ENCODE measurements at places on chromosomes 11 and 22.

DNA sequence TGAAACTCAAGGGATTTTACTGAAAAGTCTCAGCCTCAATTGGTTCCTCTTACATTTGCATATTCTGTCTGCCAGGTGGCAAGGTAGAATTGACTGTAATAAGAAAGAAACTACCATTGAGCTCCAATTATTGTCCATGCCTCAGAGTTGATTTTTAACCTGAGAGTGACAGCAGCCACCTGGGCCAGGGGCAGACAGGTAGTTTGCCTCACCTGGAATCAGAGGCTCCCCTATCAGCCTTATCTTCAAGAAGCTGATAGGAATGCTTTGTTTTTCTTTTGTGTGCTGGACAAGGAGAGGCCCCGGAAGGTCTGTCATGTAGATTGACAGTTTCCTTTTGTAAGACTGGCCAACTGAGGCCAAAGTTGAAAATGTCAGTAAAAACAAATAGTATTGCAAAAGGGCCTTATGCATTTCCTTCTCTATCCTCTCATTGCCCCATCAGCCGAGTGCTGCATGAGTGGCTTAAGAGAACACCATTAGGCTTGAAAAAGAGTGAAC is 34.1 kb downstream of the CD44 start:
- DNase-seq = no peak

DNA sequence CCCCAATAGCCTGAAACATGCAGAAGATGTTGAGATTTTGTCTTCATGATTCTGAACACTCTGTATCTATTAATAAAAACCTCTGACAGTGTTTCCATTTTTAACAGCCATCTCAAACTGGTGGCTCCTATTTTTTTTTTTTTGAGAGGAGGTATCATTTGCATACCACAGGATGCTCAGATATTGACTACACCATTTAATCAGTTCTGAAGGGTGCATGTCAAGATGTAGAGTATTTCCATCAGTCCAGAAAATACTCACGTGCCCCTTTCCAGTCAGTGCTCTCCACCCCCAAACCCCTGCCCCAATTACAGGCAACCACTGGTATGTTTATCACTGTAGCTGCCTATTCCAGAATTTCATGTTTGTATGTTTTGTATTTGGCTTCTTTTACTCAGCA is 85.3 kb upstream of the SORL1-AS1 start:
- DNase-seq = no peak

DNA sequence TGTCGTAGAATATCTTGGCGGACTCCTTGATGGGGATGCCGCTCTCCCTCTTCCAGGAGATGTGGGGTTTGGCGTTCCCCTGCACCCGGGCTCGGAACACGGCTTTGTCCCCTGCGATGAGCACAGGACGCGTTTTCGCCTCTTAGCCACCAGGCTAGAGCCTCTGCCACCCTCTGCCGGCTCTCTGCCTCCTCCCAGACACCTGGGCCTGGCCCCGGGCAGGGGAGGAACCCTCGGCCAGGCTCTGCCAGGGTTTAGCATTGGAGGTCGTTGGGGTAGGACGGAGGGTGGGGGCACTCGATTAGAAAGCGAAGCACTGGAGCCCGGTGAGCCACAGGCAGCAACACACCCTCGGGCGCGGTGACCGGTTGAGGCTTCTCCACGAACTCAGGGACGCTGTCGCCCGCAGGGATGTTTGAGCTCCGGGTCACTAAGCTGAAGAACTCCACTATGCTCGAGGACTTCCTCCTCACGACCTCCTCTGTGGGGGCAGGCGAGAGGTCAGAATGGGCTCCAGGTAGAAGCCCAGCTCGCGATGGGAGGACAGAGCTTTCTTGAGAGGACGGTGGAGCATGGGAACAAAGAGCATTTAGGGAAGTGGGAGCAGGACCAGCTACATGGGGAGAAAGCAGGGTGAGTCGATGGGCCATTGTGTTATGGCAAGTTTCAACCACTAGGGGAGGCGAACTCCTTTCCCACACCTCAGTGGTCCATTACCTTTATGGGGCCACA is 4.3 kb downstream of the IGSF22 start:
- no peak for DNase-seq

GRCh38 chr11:10310301-10310841 is 5.5 kb downstream of the ADM start:
- no peak for DNase-seq

DNA sequence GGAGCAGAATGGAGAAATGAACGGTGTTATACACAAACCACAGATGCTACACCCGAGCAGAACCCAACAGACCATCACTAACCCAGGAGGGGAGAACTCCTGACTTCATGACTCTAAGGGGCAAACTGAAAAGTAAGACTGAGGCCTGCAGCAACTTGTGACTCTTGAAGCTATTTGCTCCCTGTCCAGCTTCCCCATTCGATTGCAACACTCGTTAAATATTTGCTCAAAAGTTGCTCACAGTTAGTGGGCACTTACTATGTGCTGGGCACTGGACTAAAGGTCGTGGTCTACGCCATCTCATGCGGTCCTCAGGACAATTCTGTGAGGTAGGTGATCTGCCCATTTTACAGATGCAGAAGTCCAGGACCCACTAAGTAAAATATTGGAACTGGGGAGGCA is 9.5 kb upstream of the ADA2 start:
- DNase-seq = no peak

- DNase-seq = no peak
Measured at GRCh38 chr11:68196219-68196618, 16.9 kb downstream of the KMT5B start.

DNA sequence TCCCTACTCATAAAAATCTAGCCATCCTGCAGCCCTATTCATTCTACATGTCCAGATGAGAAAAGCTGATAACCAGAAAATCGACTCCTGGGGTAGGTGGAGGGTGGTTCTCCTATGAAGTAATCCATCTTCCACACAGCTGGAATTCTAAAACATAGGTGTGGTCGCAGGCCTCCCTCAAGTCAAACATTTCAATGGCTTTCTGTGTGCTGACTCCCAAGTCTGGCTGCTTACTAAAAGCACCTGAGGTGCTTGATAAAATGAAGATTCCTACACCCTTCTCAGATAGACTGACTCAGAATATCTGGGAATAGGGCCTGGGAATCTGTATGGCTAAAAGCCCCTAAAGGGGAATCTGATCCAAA is 26.1 kb downstream of the IRAG1 start:
- DNase-seq = peak; percentile 65

DNA sequence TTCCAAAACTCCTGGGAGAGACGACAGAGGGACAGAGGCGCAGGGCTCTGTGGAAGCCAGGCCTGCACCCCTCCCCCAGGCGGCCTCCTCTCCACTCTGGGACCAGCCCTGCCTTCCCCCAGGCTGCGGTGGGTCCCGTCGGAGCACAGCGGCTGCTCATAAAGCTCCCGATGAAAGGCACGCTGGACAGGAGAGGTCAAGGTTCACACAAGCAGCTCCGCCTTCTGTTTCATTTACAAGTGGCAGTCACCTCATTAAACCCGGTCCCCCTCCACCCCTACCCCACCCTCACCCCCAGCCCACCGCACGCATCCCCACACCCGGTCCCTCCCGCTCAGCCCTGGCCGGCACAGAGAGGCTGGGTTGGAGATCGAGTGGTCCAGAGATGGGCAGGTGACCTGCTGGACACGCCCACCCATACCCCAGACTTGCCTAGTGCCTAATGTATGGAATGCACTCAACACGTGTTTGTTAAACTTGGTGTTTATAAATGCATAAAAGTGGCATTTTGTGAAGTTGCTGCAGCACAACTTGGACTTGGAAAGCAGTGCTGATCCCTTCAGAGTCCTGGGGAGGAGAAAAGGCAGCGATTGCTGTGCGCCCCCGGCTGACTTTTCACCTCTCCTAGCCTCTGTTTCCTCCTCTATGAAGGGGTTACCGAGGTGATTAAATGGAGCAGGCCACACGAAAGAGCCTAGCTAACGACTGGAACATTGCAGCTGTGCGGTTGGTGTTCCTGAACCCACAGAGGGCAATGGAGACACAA is 26.0 kb downstream of the RPUSD4 start:
- no peak for DNase-seq

DNA sequence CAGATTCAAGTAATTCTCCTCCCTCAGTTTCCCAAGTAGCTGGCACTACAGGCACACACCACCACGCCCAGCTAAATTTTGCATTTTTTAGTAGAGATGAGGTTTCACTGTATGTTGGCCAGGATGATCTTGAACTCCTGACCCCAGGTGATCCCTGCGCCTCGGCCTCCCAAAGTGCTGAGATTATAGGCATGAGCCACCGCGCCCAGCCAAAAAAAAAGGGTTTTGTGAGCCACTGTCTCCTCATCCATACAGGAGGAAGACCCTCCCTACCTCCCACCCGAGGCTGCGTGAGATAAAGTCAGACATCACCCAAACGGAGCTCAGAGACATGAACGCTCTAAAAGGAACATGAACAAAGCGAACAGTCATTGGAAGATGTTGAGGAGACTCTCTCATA is 745.7 kb downstream of the BRD1 start:
- DNase-seq = no peak

DNA sequence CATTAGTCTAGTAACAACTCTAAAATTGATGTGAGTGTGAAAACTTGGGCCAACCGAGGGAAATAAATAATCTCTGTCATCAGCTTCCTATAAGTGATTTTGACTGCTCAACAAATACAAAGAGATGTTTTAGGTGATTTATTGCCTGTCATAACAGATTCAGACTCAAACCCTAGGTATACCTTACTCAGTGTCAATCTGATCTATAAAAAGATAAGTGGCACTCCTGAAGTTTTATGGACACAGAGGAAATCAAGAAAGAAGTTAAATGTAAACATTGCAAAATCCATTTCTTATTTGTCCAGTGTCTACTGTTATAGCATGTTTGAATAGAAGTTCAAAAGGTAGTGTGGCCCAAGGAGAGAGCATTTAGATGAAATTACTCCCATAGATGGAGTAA is 30.4 kb upstream of the TYR start:
- DNase-seq = no peak

GRCh38 chr11:86593833-86594232 is 78.6 kb downstream of the ME3 start:
- DNase-seq = no peak

DNA sequence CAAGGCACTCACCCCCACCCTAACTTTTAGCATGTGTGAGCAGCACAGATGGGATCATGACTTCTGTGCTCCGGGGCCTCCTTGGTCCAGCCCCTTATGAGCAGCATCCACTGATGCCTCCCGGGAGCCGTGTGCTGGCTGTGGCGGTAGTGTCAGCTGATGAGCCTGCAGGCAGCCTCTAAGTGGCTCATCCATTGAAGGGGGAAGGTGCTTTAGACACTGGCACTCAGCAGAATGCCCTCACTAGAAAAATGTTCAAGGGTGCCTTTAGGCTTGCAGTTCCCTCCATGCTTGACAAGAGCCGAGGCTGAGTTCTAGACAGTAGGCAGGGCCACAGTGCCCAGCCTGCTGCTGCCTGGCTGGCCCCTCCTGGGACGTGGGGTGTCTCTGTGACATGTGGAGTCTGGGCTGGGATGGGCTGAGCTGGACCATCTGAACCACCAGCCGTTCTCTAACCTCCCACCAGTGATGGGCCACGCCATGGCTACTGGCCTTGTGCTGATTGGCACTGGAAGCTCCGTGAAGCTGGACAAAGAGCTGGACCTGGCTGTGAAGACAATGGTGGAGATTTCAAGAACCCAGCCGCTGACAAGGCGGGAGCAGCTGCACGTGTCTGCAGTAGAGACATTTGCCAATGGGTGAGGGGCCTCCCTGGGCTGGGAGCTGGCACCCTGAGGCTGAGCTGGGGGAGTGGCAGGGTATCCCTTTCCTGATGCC is 5.8 kb downstream of the TTC38 start:
- DNase-seq = no peak

GRCh38 chr11:6612213-6613041 is at the start of gene TAF10:
TSS of gene TAF10 (minus strand) at chr11:6612216. CDS start at chr11:6612189, 27 bp downstream.
- peak; percentile 75 for DNase-seq

GRCh38 chr11:61181489-61181888 is 20.3 kb upstream of the VPS37C start:
- no peak for DNase-seq

DNA sequence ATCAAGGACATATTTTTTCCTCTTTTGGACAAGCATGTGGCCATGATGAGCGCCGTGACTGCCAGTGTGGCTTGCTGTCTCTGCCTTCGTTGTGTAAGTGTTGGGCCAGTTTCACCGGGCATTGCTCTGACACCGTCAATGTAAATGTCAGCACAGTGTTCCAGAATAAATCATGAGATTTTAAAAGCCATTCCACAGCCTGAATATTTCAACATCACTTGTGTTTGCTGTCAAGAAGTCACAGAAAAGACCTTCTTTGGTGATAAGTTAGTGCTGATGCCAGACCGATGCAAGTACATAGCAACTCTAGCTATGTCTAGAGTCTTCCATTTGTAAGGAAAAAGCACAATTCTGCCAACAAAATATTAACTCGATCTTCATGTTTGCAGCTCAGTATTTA is 467.8 kb downstream of the TBC1D22A start:
- DNase-seq = no peak

DNA sequence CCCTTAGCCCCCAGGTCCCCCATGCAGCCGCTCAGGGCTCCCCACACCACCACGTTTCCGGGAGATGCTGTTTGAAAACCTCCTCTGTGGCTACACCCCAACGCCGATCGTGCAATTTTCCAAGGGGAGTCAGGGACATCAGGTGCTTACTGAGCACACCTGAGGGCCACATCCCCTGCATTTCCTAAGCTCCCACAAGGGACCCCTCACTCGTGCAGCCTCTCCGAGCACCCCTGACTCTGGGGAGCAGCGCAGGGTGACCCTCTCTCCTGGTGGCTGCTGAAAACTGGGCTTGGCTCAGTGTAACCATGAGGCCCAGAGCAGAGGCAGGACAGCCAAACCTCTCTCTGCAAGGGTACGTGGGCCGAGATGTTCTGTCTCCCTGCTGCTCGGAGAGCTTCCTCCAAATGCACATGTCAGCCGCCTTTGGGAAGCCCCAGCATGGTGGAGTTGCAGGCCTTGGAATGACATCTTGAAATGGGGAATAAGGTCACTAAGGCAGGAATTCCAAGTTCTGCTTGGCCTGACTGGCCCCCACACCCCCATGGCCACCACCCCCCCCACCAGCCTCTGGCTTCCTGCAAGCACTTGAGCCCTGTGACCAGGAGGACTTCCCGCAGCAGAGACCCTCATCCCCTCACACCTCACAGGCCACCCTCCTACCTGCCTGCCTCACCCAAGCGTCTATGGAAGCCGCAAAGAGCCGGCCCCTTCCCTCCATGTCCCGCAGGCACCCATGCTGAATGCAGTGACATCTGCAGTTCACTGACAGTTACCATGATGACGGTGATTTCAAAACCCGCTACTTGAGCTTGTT is 257.4 kb downstream of the BRD1 start:
- DNase-seq = no peak

GRCh38 chr11:108468478-108468864 is 1.1 kb upstream of the C11orf65 start:
- DNase-seq = no peak
